Stimulated activated CD4-positive, alpha-beta T cell treated with anti-CD3 and anti-CD28 coated beads, Interleukin-1b, Interleukin-23, amount 100 ng/mL, for 1 hour (primary cell): ENCODE measurements at places on chromosomes 3 and 15.

DNA sequence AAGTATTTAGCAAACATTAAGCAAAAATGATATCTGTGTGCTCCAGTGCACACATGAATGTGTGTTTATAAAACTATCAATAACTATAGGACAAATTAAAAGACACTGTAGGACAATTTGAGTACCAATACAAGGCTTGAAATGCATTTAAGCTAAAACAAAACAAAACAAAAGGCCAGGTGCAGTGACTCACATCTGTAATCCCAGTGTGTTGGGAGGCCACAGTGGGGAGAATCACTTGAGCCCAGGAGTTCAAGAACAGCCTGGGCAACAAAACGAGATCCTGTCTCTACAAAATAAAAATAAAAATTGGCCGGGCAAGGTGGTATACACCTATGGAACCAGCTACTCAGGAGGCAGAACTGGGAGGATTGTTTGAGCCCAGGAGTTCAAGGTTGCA, 50.7 kb downstream of the CSNK1G1 start:
- DNase-seq, result no peak

GRCh38 chr3:80771085-80771484, 990.4 kb downstream of the GBE1 start:
- DNase-seq, result no peak

DNA sequence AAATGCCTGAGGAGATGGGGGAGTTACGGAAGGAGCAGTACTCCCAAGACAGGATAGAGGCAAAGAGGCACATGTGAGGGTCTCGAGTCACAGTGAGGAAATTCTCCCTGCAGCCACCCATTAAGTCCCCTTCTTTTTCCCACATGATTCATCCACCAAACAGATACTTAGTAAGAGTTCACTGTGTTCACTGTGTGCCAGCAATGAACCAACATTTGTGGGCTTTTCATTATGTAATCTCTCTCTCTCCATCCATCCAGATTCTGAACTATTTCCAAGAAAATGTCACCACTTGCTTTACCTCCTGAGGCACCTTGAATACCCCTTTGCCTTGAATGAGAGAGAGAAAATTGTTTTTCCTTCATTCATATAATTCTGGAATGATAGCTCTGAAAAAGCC, 24.6 kb upstream of the LRRFIP2 start:
- DNase-seq, result no peak

GRCh38 chr3:59512066-59512465, 462.2 kb upstream of the CFAP20DC start:
- no peak for DNase-seq

DNA sequence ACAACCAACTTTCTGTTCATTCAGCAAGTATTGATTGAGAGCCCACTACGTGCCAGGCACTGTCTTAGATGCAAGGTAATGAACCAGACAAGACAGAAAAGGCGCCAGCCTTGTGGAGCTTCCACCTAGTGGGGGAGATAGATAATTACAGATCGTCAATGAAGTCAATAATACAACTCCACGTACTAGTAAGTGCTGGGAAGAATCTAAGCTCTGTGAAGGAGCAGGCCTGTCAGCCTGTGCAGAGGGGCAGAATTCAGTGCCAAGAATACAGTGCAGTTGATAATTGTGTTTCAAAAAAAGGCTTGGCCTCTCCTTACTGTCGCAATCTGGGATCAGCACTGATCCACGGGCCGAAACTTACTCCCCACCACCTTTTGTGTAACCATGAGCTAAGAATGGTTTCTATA, 186.3 kb downstream of the FEZF2 start:
- no peak for DNase-seq

- DNase-seq, result no peak
Measured at GRCh38 chr3:79052054-79052681, 715.6 kb downstream of the ROBO1 start.

- DNase-seq, result no peak
Measured at GRCh38 chr3:115922681-115923347, 299.5 kb downstream of the GAP43 start.

- no peak for DNase-seq
Measured at GRCh38 chr15:78177447-78177873, 28.3 kb downstream of the IDH3A start.
